ENCODE measurements at places on chromosomes 6 and 20. TPM values are rescaled to one million over a fixed set of nuclear protein-coding genes. Genes with fewer than 3 reads are reported as not detected.

The PCSK2 gene
- total RNA-seq, result not detected

The PPP1R16B gene
- 0.27 TPM for total RNA-seq

The ANKEF1 gene
- 7.6 TPM for total RNA-seq

The RNF217 gene
- 9.5 TPM for total RNA-seq

The MYBL2 gene
- 92.0 TPM for total RNA-seq

The BCL2L1 gene
- total RNA-seq, result 183 TPM

The MYB gene
- total RNA-seq, result 1.3 TPM

The GRM1 gene
- total RNA-seq, result 0.07 TPM

The OR2B6 gene
- not detected for total RNA-seq

The RBPJL gene
- total RNA-seq, result not detected

The RUNX2 gene
- 1.3 TPM for total RNA-seq

The GGT7 gene
- 7.5 TPM for total RNA-seq

The NFATC2 gene
- total RNA-seq, result 7.5 TPM

The MAS1 gene
- not detected for total RNA-seq

The WFDC2 gene
- total RNA-seq, result not detected

The PTK6 gene
- 2.7 TPM for total RNA-seq

The MCHR2 gene
- not detected for total RNA-seq

The LRP11 gene
- total RNA-seq, result 32.2 TPM

The RIPOR2 gene
- not detected for total RNA-seq

The PLEKHG1 gene
- 0.26 TPM for total RNA-seq

The FOXS1 gene
- 0.46 TPM for total RNA-seq

The SLA2 gene
- total RNA-seq, result not detected

The LPA gene
- total RNA-seq, result not detected

The ELOVL2 gene
- 7.2 TPM for total RNA-seq

The IRF4 gene
- 0.07 TPM for total RNA-seq

The INSM1 gene
- not detected for total RNA-seq

The CFB gene
- total RNA-seq, result 3.3 TPM

The TMEM170B gene
- total RNA-seq, result 0.80 TPM

The LPIN3 gene
- total RNA-seq, result 7.5 TPM

The BCAS1 gene
- total RNA-seq, result 1.1 TPM

The OR2H1 gene
- total RNA-seq, result not detected

The DST gene
- total RNA-seq, result 58.5 TPM

The LY6G6F gene
- total RNA-seq, result not detected

The FERMT1 gene
- total RNA-seq, result 17.0 TPM

The SEL1L2 gene
- not detected for total RNA-seq

The EGFL8 gene
- total RNA-seq, result 2.2 TPM

The IYD gene
- total RNA-seq, result not detected

The ELOVL5 gene
- 77.9 TPM for total RNA-seq

The RAET1G gene
- 9.7 TPM for total RNA-seq

The TBC1D22B gene
- 5.5 TPM for total RNA-seq

The EFCAB8 gene
- not detected for total RNA-seq

The CD164 gene
- 99.0 TPM for total RNA-seq

The AVP gene
- total RNA-seq, result not detected

The ZNF165 gene
- 0.97 TPM for total RNA-seq

The KCNG1 gene
- total RNA-seq, result 13.9 TPM
